Spleen (tissue), 13 donors: ENCODE measurements at places on chromosomes 3 and 15. TPM values are rescaled to one million over a fixed set of nuclear protein-coding genes. Genes with fewer than 3 reads are reported as not detected.

Gene FILIP1L
- total RNA-seq, result 42.6 TPM

Gene HTD2
- total RNA-seq, result 8.1 TPM

Gene LRRC2
- 10.9 TPM for total RNA-seq

Gene GRAMD2A
- total RNA-seq, result not detected

Gene LEO1
- 18.9 TPM for total RNA-seq

Gene NPAP1
- 0.23 TPM for total RNA-seq

DNA sequence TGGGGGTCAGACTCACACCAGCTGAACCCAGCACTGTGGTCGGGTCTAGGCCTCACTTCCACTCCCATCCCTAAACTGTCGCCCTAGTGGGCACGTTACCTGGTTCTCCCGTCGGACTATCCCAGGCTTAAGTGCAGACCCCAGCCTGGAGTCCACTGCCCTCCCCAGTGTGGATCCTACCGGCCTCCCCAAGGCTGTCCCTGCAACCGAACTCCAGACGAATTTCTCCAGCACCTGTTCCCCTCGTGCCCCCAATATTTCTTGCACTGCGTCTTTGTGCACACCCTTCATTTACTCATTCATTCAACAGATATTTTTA lies 26.5 kb downstream of the SLC41A3 start:
- DNase-seq, result no peak

DNA sequence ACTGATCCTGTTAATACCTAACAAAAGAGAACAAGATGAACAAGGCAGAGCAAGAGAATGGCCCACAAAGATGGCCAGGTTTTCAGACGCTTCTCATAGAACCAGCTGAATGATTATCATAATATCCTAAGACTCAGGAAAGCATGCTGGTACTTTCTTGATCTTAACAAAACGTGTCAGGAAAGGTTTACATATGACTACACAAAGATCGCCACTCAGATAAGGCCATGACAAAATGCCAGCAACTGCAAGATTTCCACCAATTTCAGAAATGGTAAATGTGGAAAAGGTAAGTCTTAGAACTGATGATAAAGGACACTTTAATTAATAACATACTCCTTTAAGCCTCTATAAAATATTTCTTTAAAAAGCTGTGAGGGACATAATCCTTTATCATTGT lies 108.8 kb downstream of the DLG1 start:
- DNase-seq, result no peak

- no peak for DNase-seq
Measured at GRCh38 chr15:38054488-38054887, 120.0 kb downstream of the TMCO5A start.

GRCh38 chr3:114455432-114455831 lies 161.6 kb downstream of the TIGIT start:
- no peak for DNase-seq

GRCh38 chr3:196837819-196838420 lies 29.8 kb upstream of the SENP5 start:
- DNase-seq, result peak; percentile 82

DNA sequence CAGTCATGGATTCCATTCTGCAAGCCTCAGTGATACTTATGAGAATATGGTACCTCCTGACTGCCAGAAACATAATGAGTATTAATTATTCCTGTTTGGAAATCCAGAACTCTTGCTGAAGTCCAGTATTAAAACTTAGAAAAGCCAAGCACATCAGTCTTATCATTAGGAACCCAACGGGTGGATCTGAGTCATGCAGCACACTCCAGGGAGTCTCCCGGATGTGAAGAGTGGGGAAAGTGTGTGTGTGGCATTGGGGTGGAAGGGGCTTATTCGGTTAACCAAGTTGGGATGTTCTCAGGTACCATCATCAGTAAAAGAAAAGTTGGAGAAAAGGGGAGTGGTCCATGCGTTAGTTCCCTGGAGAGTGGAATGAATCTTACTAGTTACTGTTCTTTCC lies 181.1 kb downstream of the PLCL2 start:
- DNase-seq, result no peak

- no peak for DNase-seq
Measured at GRCh38 chr3:59877263-59878037, 827.6 kb upstream of the CFAP20DC start.

DNA sequence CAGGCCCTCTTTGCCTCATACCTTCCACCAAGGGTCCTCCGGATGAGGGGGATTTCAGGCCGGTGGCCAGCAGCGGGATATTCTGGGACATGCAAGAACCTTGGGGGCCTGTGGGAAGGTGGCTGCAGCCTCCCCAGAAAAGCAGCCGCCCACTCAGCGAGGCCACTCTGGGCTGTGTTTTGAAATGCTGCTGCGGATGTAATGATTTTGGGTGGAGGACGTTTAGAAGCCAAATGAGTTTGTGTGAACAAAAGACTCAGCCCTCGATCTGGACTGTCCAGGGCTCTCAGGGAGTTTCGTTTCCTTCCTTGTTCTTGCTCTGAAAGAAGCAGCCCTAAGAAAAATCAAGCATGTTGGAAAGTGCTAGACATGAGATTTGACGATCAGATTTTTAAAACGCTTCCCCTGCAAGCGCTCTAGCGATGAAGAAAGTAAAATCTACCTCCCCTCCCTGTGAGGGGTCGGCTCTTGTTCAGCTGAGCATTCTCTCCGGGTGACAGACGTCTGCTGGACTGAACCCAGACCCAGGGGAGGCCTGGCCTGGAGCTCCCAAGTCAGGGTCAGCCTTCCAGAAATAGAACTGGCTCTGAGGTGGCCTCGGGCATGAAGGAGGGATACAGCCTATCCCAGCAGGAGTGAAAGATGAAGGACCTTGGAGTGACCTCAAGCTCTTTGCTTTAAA lies 12.9 kb downstream of the HEG1 start:
- no peak for DNase-seq

DNA sequence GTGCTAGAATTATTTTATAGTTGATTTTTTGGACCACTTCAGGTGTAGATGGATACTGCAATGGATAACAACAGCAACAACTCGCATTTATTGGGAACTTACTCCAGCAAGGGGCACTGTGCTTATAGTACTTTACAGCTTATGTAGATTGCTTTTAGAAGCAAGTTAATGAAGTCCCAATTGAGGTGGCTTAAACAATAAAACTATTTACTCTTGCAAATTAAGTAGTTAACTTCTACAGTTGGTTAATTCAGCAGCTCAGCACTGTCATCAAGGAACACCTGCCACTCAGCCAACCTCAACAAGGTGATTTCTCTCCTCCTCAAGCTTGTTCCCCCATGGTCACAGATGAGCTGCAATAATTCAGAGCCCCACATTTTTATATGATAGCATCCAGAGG lies 124.1 kb downstream of the RASA2 start:
- no peak for DNase-seq
